ENCODE measurements at places on chromosomes 12 and 14.

- DNase-seq: no peak
Observed at GRCh38 chr12:118925826-118926225, 55.5 kb upstream of the SRRM4 start.

DNA sequence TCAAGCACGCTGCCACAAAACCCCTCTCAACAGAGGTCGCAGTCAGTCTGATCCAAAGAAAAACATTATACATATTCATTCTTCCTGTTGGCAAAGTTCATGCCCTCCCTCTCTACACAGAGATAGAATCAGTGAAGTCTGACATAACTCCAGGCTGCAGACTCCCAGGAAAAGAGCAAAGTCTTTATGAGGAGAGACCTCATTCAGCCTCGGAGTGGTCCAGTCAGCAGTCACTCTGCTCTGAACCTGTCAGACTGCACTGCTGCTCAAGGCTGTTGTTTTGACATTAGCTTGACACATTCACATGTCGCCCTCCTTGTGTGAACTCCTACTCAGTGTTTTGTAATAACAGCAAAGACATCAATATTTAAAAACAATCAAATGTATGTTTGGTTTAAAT lies 241.2 kb upstream of the G2E3 start:
- DNase-seq: no peak

- DNase-seq: no peak
Observed at GRCh38 chr14:104593710-104594136, 10.8 kb downstream of the TMEM179 start.

DNA sequence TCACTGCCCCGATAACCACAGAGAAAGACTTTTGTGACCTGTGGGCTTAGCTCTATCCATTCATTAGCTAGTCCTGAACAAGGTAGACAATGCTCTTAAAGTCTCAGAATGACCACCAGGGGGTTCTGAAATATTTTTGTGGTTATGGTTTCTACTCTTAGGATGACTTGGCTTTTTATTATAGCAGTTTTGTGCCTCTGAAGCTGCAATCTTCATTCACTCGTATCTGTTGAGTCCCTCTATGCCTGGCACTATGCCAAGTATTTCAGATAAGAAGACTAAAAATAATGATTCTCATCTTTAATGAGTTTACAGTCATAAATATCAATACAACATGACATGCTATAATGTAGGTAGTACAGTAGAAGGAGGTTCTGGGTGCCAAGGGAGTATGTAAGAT lies 130.8 kb upstream of the TRHDE start:
- peak; percentile 80 for DNase-seq

- no peak for DNase-seq
Observed at GRCh38 chr12:117294189-117294603, 67.2 kb downstream of the NOS1 start.
